Left hindlimb (tissue), 1 donor: ENCODE measurements at places on chromosomes 6 and 20.

DNA sequence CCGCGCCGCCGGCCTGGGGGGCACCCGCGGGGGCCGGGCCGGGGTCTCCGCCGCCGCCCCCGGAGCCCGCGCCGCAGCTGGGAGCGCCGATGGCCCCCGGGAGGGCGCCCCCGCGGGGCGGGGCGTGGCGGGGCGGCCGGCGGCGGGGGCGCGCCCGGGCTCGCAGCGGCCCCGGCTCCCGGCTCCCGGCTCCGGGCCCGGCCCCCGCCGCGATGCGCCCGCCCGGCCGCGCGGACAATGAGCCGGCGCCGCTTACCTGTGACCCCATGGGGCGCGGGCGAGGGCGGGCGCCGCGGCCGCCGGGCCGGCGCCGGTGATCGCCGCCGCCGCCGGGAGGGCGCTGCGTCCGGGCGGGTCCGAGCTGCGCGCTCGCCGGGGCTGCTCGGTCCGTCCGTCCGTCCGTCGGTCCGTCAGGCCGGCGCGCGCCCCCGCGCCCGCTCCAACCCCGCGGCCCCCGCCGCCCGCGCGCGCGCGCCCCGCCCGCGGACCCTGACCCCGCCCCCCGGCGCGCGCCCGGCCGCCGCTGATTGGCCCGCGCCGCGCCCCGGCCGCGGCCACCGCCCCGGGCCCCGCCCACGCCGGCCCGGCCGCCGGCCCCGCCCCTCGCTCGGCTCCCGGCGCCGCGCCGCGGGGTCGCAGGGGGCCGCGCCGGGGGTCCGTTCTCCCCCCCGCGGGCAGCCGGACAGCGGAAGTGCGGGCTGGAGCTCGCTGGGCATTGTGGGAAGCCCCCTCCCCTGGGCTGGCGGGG lies at the start of gene ZBTB46:
Gene ZBTB46 (minus strand): TSS at position 424 of the 748 bp plus-strand sequence. CDS start 40,507 bp downstream, outside the sequence.
- no peak for DNase-seq

GRCh38 chr20:44219170-44219730 lies 8.7 kb upstream of the OSER1 start:
- no peak for DNase-seq

- no peak for DNase-seq
These were observed 28.7 kb downstream of the GNAS start for GRCh38 chr20:58880994-58881752.

DNA sequence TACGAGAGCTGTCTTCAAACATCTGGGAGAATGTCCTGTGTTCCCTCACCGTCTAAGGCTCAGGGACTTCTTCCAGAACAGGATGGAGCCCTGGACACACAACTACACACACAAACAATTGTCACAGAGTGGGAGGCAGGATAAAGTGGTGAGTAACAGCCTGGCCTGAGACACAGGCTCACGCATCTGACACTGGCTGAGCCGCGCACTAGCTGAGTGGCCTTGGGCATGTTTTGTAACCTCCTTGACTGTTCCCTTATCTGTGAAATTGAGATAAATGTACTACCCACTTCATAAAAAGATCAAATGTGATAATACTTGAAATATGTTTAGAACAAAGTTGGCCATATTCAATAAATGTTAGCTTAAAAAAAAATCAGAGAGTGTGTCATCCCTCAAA lies 132.4 kb upstream of the ARMC2 start:
- no peak for DNase-seq

DNA sequence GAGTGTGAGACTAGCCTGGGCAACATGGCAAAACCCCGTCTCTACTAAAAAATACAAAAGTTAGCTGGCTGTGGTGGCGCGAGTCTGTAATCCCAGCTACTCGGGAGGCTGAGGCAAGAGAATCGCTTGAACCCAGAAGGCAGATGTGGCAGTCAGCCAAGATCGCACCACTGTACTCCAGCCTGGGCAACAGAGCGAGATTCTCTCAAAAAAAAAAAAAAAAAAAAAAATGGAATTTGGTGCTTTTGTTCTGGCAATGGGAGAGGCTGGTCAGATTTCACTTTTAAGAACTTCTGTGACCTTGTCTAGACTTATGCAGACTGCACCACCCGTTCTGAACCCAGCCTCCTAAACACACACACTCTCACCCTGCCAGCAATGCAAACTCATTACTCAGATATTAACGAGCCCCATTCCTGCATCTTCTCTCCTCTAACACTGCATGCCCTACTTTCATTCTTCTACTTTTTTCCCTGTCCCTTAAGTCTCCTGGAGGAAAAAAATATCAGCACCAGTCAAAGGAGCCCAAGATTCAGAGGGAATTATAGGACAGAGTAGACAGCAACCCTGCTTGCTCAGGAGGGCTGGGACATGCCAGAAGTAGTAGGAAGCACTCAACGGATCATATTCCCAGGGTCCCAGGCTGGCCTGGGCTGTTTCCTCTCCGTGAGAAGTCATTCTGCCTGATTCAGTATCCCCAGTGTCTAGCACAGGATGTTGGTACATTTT lies 4.4 kb downstream of the MOCS1 start:
- no peak for DNase-seq

DNA sequence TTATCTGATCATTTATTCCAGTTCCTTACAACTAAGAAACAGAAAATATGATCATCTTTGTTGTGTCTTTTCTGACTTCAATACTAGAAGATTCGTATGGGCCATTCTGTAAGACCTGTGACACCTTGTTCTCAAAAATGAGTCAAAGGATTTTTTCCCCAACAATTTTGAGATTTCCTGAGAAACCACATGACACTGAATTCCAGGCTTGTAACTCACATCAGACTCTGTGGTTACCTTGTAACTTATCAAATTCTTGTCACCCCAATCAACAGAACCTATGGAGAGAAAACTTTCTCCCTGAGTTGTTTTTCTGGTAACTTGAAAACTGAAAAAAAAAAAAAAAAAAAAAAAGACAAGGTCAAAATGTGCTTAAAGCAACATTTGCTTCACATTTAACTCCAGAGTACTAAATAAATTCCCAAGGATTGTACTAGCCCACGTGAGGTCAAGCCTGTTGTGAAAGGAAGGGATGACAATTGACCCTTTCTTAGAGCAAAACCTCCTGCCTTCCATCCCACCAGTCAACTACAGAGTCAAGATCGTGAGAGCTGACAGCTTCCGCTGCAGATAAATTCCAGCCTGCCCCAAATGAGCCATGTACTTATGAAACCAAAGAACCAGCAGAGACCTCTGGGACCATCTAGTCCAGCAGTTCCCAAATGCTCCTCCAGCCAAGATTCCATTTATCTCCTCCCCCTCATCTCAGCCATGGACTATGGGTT lies 140.3 kb downstream of the TBX18 start:
- DNase-seq, result no peak

DNA sequence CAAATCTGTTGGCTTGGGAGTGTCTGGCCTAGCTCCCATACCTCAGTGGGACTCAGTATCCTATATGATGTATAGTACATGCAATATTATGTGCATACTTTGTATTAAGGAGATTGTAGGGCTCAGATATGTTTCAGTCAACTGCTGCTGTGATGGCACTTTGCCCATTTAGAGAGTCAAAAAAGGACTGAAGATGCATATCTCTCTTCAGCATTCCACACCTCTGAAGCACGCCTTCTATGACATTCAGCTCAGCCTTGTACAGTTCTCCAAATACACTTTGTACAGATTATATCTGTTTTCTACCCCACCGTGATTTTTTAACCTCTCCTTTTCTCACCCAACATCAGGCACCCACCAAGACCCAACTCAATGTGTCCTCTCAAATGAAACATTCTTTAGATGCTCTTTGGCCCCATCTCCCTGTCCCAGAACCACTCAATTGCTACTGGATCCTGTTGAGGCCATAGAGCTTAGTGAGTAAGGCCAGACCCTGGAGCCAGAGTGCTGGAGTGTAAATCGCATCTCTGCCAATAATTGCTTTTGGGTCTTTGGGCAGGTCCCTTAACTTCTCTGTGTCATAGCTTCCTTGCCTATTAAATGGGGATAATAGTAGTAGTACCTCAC lies 15.6 kb downstream of the ENPP1 start:
- DNase-seq, result no peak

DNA sequence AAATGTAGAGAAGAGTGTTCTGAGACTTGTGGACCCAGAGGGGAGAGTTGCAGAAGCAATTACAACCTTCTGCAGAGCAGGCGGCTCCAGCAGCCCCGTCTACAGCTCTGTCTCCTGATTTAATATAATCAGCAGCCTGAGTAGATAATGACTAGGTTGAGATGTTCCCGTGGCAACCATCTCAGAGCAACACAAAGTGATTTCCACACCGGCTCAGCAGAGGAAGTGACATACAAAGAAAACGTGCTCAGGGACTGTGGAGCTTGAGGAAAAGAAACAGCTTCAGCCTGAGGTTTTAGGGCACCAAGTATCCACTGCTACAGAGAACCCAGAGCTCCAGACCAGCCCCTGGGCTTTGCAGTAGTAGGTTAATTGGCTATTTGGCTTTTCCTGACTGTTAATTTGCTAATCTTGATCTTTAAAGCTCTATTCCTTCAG lies 136.4 kb downstream of the MTFR2 start:
- peak; percentile 75 for DNase-seq

DNA sequence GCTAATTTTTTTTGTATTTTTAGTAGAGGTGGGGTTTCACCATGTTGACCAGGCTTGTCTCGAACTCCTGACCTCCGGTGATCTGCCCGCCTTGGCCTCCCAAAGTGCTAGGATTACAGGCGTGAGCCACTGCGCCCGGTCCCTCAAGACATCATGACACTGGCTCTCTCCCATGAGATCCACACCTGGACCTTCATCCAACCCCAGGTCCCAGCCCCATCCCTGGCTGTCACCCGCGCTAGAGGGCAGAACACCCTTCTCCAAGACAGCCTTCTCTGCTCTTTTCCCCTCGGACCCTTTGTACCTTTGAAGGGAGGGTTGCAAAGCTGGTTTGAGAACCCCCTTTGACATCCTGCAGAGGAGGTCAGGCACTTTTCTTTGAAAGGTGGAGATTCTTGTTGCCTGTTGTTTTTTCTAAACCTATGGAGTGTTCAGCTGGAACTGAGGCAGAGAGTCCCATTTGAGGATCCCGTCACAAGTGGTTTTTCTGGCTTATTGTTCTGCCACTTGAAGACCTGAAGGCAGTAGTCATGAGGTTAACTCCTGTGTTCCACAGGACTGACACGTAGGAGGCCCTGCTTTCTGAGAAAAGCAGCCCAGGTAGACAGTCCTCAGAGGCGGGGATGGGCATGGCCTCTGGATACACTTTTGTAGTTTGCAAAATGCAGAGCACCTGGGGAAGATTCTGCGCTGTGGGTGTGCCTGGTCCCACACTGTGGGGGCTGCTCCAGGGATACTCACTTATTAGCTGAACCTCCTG lies 171.1 kb upstream of the SNX9 start:
- no peak for DNase-seq

- no peak for DNase-seq
These were observed at the start of gene HLA-DRB5 for GRCh38 chr6:32529697-32530430. TSS of gene HLA-DRB5 (minus strand) at chr6:32530287. CDS start at chr6:32530224, 63 bp downstream.

- DNase-seq, result no peak
These were observed 79.6 kb downstream of the IPCEF1 start for GRCh38 chr6:154276810-154277628.
